ENCODE measurements at places on chromosomes 5 and 9.

GRCh38 chr9:121026260-121026691 is 23.8 kb downstream of the C5 start:
- DNase-seq, result no peak

GRCh38 chr9:77752554-77752953 is 104.4 kb upstream of the GNA14 start:
- DNase-seq, result no peak

GRCh38 chr5:83025690-83026478 is 51.3 kb downstream of the TMEM167A start:
- no peak for DNase-seq

GRCh38 chr9:32526041-32526706 is at the start of gene RIGI:
Gene RIGI (minus strand): TSS chr9:32526196. CDS start chr9:32526166, 30 bp downstream.
- peak; percentile 44 for DNase-seq

GRCh38 chr5:170408226-170408625 is 19.1 kb upstream of the KCNMB1 start:
- DNase-seq, result no peak
